ENCODE measurements at places on chromosomes 2 and 18.
A peak's percentile ranks its signal among the peaks of the same experiment; 100 is the strongest.

DNA sequence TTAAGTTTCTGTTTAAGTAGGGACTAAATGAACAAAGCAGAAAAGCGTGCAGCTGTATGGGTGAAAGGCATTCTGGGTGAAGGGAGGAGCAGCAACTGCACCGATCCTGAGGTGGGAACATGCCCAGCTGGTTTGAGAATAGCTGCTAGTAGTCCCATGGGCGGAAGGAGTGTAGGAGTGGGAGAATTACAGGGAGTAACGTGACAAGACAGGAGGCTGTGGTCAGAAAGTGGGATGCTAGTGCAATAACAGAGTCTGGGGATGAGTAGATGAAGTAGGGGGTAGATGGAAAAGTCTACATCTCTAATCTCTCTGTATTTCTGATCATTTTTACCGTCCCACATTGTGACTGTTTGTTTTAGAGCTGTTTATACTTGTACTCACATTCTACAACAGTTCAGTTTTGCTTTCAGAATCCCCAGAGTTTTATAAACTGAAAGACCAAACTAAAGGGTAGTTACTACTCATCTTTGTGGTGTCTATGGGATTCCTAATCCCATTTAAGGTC lies 118.9 kb downstream of the LCLAT1 start:
- DNase-seq = no peak

DNA sequence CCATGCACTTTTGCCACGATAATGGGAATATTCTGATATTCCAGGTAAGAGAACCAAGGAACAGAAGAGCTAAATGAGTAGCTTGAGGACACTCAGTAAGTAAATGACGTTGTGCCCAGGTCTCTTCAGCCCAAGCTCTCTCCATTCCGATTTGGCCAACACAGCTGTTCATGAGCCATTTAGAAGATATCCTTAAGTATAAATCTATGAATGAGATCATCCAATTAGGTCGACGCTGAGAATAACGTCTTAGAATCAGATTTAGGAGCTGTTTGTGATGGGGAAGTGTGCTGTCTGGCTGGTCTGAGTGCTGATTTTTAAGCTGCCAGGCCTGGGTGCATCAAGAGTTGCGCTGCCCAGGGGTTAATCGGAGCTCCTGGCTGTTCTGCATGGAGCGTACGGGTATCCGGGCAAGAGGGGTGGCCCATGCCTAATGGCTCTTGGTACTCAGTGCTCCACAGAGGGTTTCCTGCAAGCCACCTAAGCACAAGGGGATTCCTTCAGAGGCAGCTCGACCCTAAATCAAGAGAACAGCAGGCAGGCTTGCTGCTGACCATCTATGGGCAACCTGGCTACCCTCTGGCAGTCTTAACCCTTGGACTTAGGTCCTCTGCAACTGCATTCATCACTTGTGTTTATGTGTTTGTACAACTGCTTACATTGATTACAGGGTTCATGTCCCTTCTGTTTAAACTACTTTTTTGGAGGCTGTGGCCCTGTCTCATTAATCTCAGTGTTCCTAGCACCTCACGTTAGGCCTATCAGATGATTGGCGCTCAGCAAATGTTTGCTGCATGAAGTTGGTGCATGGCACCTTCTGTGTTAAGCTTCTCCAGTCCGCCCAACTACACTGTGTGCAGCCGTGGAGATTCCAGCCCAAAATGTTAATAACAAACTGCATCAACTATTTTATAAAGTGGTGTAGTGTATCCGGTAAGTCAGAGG lies 31.9 kb downstream of the SOX11 start:
- no peak for DNase-seq

DNA sequence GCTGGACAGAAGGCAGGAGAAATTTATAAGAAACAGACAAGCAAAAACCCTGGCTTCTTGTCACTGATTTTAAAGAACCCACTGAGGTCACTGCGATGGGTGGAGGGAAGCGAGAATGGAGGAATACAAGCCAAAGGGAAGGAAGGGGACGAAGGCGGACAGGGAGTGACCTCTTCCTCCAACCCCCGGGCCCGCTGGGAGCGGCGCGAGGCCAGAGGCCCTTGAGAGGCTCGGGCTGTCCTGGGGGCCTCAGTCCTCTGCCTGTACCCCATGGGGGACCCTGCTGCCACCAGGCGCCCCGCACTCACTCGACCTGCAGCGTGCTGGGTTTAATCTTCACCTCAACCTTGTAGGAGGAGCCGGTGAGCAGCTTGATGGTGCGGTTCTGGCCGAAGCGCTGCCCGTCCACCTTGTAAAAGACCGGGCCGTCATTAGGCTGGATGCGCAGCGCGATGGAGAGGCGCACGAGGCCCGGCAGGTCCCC lies 793 bp downstream of the CNRIP1 start:
- no peak for DNase-seq

- DNase-seq = peak; percentile 48
Measured at GRCh38 chr2:147182260-147182659, 662.6 kb upstream of the ACVR2A start.

- DNase-seq = no peak
Measured at GRCh38 chr18:63257453-63257852, 62.1 kb downstream of the BCL2 start.

- DNase-seq = no peak
Measured at GRCh38 chr2:205198140-205198525, 484.2 kb upstream of the NRP2 start.

- no peak for DNase-seq
Measured at GRCh38 chr18:21194871-21195771, 46.9 kb upstream of the GREB1L start.

- no peak for DNase-seq
Measured at GRCh38 chr2:209840434-209840833, 68.8 kb downstream of the UNC80 start.

- no peak for DNase-seq
Measured at GRCh38 chr2:7515327-7515726, 598.1 kb downstream of the RNF144A start.

GRCh38 chr2:150042500-150043171 lies 444.8 kb downstream of the RND3 start:
- DNase-seq = no peak

GRCh38 chr2:104849101-104849500 lies 4.8 kb upstream of the POU3F3 start:
- no peak for DNase-seq

DNA sequence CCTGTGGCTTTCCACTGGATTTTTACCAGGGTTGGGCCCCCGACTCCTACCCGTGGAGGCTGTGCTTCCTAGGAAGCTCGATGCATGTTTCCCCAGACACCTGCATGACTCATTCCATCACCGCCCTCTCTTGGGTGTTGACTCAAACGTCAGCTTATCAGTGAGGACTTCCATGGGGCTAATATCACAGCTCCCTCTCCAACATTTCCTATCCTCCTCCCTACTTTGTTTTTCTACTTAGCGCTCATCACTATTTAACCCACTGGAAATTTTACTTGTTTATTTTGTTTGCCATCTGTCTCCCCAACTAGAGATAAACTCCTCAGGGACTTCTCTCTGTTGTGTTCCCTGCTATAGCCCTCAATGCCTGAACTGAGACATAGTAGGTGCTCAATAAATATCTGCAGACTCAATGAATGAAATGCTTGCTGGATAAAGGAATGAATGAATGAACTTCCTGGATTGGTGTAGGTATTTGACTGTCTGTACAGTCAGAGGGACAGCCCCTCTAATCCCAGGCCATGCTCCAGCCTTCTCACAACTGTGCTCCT lies 89.7 kb upstream of the MSH2 start:
- no peak for DNase-seq

- no peak for DNase-seq
Measured at GRCh38 chr2:10614939-10615338, 74.8 kb downstream of the NOL10 start.

GRCh38 chr2:121345887-121346286 lies 60.9 kb upstream of the TFCP2L1 start:
- no peak for DNase-seq

GRCh38 chr2:241458687-241459086 lies 49.7 kb downstream of the STK25 start:
- no peak for DNase-seq

GRCh38 chr2:48356701-48357325 lies 173.1 kb upstream of the STON1 start:
- DNase-seq = no peak

DNA sequence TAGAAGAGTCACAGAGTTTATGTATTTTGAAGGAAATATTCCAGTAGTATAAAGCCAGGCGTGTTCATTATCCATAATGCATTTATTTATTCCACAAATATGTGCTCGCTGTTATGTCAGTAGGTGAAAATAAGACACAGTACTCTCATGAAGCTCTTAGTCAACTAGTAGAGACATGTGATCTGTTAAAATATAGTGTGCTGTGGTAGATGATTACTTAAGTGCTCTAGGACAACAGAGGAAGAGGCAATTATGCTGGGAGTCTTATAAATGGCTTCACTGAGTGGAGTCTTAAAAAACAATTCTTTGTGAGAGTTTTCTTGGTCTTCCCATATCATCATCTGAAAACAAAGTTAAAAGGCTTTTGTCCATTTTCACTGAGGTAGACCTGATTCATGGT lies 457.3 kb downstream of the XIRP2 start:
- DNase-seq = no peak

- no peak for DNase-seq
Measured at GRCh38 chr2:188176620-188177019, 115.1 kb upstream of the GULP1 start.

GRCh38 chr18:24736662-24737330 lies 276.4 kb downstream of the HRH4 start:
- no peak for DNase-seq

DNA sequence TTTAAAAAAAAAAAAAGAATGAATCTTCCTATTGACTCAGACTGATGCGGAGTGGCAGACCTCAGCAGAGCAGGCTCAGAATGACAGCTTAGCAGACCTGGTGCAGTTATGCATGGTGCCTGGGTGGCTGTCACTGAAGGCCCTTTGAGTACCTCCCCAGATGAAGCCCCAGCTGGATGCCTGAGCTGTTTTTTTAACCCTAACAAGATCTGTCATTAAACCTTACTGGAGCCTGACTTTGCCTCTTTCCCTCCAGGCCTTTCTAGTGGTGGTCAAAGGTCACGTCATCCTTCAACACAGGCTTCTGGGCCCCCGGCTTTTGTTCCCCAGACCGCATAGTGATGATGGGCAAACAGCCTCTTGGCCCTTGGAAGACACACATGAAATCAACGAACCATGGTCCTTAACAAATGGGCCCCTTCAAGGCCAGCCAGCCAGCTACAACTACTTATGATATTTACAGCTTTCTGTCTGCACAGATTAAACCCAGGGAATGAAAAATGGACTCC lies 138.3 kb upstream of the CYP1B1 start:
- DNase-seq = no peak

- no peak for DNase-seq
Measured at GRCh38 chr2:60880643-60881046, 729 bp upstream of the REL start.

GRCh38 chr2:159217676-159218075 lies 68.8 kb downstream of the WDSUB1 start:
- DNase-seq = no peak

GRCh38 chr2:231343006-231343710 lies 52.4 kb upstream of the B3GNT7 start:
- no peak for DNase-seq

DNA sequence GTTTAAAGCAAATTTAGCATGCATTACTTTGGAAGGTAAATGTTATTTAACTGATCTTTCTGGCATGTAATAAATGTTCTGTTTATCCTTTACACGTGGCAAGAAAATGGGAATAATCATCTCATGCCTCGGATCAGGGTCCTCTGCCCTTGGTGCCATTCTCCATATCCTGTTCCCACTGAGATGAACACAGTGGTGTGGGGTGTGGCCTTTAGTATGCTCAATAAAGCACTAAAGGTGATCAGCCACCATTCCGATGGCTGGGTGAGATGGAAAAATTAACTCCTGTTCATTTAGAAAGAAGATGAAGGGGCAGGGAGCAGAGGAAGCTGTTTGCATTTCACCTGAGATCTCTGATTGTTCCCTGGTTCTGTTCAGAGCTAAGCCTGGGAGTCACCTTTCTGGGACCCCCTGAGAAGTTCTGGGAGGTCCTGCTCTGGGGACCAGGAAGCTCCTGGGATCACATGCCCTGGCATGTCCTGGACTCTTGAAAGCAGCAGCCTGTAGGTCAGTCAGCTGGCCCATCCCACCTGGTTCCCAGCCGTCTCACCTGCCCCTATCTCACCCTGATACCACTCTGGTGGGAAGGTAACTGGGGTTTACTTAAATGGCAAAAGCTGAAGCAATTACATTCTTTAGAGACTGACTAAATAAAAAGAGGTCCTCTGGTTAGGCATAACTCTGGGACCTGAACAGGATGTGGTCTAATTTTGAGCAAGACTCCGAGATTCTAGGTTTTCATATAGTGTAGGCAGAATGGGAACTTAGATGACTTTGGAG lies 288.9 kb upstream of the EPAS1 start:
- DNase-seq = no peak
